Activated T-cell treated with anti-CD3 and anti-CD28 coated beads, Interleukin-2, amount 50 U/mL, for 24 hours (primary cell): ENCODE measurements at places on chromosomes 13 and 19.

DNA sequence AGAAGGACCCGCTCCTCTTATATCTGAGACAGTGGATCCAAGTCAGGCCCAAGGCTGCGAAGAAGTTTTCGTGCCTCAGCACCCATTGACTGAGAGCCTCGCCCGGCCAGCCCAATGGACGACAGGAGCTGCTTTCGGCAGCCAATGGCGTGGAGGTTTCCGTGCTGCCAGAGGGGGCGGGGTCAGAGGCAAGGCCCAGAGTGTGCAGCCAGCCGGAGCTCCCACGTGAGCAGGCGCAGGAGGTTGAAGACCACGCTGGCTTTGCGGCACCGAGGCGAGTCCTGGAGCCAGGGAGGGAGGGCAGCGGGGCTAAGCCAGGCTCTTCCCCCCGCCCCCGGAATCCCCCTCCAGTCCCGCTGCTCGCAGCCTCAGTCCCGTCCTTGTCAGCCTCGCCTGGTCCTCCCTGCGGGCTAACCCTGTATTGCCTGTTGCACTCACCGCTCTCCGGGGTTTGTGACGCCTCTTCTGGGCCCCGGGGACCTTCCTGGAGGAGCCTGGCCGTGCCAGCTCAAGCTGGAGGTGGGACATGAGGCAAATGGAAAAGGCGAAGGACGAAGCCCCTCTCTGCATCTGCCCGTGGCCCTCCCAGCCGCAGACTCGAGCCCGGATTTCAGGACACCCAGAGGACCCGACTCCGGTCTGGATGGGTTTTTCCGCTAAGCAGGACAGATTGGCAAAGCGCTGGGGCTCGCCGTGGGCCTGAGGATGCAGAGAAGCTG is 1.5 kb downstream of the IFNL4 start:
- peak; percentile 59 for DNase-seq

GRCh38 chr19:41218615-41219507 is at the start of gene AXL:
AXL (plus strand) TSS chr19:41219223; CDS start chr19:41219393, 170 bp downstream.
- no peak for DNase-seq

- no peak for DNase-seq
Observed at GRCh38 chr19:4720037-4720700, 3.5 kb downstream of the DPP9 start.

DNA sequence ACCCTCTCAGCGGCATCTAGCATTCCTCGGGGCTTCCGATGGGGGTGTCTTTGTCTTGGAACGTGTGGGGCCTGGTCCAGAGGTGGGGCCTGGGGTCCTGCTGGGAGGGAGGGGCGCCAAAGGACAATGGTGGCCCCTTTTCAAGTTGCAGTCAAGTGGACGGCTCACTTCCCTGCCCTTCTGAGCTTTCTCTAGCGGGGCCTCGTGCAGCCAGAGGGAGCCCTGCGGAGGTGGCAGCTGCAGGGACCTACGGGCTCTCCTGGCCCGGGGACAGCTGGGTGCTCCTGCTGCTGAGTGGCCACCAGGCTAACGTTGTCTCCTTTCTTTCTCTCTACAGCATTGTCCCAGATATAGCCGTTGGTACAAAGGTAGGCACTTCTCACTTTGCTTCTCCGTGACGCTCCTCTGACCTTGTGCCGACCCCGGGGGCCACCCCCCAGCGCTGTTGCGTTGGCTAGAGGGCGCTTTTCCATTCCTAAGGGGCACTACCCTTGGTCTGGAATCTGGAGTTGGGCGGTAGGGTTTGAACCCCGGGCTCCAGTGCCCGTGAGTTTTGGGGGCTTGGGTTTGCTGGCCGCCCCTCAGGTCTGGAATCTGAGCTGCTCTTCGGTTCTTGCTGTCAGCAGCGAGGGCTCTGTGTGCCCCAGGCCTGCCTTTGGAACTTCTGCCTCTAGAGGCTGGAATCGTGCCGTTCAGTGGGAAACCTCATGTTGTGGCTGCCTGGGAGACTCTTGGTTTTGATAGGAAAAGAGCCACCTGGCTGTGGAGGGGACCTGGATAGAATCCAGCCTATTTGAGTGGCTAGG is 2.0 kb downstream of the PTBP1 start:
- DNase-seq: peak; percentile 55

GRCh38 chr19:54029930-54030490 is 33.7 kb downstream of the VSTM1 start:
- DNase-seq: peak; percentile 59

- no peak for DNase-seq
Observed at GRCh38 chr19:50324331-50324730, 4.8 kb downstream of the KCNC3 start.

- no peak for DNase-seq
Observed at GRCh38 chr13:111790621-111791020, 276.3 kb upstream of the SOX1 start.
